Fibroblast of the aortic adventitia (primary cell): ENCODE measurements at places on chromosomes 16 and 17.

GRCh38 chr17:14738652-14738988 lies 437.7 kb downstream of the HS3ST3B1 start:
- no peak for DNase-seq

- no peak for DNase-seq
Observed at GRCh38 chr17:27810902-27811557, 10.7 kb upstream of the NOS2 start.

DNA sequence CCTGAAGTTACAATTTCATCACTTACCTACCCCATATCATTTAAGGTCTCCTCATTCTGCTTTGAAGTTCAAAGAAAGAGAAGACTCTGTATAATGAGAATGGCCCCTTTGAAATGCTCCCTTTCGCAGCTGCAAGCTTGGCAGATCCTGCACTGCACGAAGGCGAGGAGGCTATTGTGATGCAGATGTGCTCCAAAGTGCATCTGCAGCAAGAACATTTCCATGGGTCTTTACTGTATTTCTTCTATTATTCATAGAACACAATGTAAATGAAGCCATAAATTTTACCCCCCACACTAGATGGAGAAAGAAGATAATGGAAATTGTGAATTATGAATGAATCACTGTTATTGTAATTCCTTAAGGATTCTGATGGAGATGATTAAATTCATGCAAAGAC lies 178.7 kb downstream of the CHD9NB start:
- DNase-seq, result no peak

GRCh38 chr16:83315271-83315670 lies 492.5 kb upstream of the HSBP1 start:
- DNase-seq, result no peak
